ENCODE measurements at places on chromosomes 7 and 10.
A peak's percentile ranks its signal among the peaks of the same experiment; 100 is the strongest.

- DNase-seq: peak; percentile 59
Measured at GRCh38 chr10:113454341-113455061, 98.4 kb upstream of the HABP2 start.

DNA sequence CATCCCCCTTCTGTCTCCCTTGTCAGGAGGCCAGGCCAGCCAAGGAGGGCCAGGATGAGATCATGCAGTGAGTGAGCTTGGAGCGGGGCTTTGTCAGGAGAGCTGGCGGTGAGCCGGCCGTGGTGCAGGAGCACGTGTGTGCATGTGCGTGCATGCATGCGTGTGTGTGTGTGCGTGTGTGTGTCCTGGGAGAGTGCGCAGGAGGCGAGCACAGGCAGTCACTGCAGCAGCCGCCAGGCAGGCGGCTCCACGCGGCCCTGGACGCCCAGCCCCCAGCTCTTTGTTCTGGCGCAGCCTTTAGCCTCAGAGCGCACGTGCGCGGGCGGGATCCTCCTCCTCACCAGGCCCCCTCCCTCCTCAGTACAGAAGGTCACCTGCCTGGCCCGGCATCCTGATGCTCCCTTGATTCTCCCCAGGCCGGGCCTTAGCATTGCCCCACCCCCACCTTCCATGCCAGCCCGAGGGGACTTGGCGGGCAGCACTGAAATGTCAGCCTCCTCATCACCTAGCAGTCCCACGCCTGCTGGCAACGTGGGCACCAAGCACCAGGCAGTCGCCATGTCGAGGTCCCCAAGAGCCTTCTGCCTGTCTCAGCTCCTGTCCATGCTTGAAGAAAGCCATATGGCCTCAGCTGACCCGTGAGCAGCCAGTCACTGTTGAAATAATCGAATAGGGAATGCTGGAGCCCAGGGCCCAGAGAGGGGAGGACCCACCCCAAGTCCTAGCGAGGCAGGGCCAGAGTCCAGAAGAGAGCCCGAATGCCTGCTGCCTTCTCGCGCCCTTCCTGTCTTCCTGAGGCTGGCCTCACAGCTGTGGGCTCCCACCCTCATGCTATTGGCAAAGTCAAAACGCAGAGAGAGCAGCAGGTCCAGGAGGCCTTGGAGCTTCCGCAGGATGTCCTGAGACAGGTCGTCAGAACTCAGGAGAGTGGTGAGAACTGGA lies 125.9 kb upstream of the PPIF start:
- DNase-seq: no peak

GRCh38 chr10:63664341-63664885 lies 143.2 kb downstream of the REEP3 start:
- DNase-seq: no peak

DNA sequence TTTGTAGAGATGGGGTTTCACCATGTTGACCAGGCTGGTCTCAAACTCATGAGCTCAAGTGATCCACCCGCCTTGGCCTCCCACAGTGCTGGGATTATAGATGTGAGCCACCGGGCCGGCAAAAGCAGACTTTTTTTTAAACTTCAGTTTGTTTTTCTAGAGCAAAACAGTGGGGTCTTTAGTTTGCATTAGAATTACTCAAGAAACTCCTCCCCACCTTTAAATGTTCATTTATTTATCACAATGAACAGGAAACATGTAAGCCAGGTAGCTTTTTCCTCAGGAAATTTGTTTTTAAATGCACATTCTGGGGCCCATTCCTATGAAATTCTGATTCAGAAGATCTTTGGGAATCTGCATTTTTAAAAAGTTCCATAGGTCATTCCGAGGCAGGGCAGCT lies 56.0 kb upstream of the JAZF1 start:
- DNase-seq: no peak

DNA sequence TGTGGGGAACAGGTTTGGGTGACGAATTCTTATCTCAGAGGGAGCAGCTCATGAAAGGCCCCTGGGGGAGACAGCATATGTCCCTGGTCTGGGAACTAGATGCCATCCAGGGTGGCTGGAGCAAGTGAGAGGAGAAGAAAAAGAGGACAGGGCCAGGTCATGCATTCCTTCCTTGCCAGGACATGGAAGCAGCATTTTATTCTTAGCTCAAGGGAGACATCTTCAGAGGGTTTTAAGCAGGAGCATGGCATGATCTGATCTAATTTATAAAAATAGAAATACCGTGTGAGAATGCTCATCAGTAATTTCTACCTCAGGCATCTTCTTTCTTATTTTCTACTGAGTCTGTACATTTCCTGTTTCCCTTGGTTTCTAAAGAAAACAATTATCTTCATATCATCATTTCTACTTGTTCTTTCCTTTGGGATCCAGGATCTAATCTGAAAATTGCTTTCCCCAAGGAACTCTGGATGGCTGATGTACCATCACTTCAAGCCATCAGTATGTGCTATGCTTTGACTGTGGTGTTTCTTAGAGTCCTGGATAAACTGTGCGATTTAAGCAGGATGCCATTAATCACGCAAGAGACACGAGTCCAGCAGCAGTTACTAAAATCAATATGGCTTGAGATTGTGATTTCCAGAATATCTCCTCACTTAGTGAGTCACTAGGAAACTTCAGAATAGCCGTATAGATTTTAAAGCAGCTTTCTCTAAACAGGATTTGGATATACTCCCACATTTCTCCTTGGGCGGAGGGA lies 386.2 kb downstream of the GALNT17 start:
- no peak for DNase-seq

GRCh38 chr10:132938472-132939339 lies 3.7 kb downstream of the CFAP46 start:
- peak; percentile 56 for DNase-seq

DNA sequence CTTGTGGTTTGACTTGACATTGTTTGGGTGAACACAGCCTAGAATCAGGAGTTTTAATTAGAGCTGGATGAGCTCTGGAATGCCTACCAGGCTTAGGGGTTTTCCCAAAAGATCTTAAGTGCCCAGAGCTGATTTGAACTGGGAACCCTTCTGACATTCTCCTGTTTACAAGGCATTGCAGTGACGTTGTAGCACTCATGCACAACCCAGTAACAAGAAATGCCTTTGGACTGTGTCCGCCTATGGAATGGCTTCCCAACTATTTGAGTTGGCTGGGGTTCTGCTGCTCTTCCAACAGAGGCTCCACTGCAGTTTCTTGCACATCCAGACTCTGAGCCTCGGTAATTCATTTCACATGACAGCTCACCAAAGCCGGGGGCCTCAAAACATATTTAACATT lies 76.7 kb upstream of the MKX start:
- DNase-seq: no peak
